ENCODE measurements at places on chromosomes 1 and 21. TPM values are rescaled to one million over a fixed set of nuclear protein-coding genes. Genes with fewer than 3 reads are reported as not detected.

The DENND2D gene
- polyA plus RNA-seq = 0.86 TPM

The B3GALT5 gene
- polyA plus RNA-seq = not detected

The CRNN gene
- polyA plus RNA-seq = not detected

The C8B gene
- not detected for polyA plus RNA-seq

The MAP10 gene
- polyA plus RNA-seq = 1.0 TPM

The OLFML3 gene
- polyA plus RNA-seq = 71.3 TPM

The KCNJ9 gene
- not detected for polyA plus RNA-seq

The KCNQ4 gene
- 0.09 TPM for polyA plus RNA-seq

The HTR6 gene
- not detected for polyA plus RNA-seq

The DNAJC28 gene
- 0.60 TPM for polyA plus RNA-seq

The FAM177B gene
- not detected for polyA plus RNA-seq

The OR13G1 gene
- polyA plus RNA-seq = not detected

The SYT11 gene
- 22.9 TPM for polyA plus RNA-seq

The INSRR gene
- not detected for polyA plus RNA-seq

The OR14A2 gene
- not detected for polyA plus RNA-seq

The ZC3H12A gene
- 14.2 TPM for polyA plus RNA-seq

The IPO9 gene
- polyA plus RNA-seq = 23.4 TPM

The CLCA1 gene
- not detected for polyA plus RNA-seq

The CDC42 gene
- polyA plus RNA-seq = 162 TPM

The DNASE2B gene
- polyA plus RNA-seq = not detected

The CR2 gene
- polyA plus RNA-seq = not detected

All from IMR-90 (cell line).